ENCODE measurements at places on chromosomes 3 and 15.

GRCh38 chr3:196274585-196274984, 12.9 kb downstream of the PCYT1A start:
- no peak for DNase-seq

DNA sequence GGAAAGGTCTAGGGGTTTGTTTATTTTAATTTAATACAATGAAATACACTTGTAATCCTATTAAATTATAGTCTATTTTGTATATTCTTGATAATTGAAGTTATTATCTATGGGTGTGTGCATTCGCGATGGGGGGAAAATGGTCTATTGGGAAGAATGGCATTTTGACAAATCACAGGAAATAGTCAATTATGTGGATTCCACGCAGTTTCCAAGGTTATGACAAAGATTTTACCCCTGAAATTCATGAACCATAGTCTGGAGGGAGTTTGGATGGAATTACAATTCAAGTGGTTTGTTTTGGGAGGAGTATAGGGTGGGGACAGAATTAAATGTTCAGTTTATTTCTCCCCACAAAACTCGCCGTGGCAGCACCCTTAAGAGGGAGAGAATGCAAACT, 66.5 kb downstream of the RBMS3 start:
- no peak for DNase-seq

GRCh38 chr3:134798681-134799311, 3.7 kb downstream of the EPHB1 start:
- DNase-seq: no peak

- DNase-seq: peak; percentile 57
Measured at GRCh38 chr3:123757281-123757940, 126.7 kb downstream of the MYLK start.

DNA sequence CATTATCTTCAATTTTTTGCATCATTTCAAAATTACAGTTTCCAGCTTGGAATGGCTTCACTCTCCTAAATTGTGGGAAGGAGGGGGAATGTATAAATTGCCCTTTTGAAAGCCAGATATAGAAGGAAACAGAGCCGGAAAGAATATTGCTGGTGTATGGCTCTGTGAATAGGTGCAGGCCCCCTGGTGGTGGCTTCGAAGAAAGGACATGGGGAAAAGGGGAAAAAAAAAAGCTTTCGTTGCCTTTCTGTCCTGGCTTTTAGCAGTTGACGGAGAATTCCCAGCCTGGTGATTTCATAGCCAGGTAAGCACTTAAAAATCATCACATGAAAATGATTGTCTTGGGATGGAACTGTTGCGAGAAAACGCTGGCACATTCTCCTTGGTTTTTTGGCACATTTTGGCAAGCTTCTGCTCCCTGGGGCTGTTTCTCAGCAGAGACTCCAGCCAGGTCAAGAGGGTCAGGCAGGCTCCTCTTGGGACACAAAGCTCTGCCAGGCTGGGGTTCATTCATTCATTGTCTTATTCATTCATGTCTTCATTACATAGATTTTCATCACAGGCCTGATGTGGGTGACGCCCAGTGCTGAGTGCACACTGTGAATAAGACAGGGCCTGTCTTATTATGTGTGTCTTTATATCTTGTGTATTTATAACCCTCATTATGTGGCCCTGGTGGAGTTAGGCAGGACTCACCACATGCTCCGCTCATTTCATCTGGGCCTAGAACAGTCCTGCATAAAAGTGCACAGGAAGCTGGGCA, 300.0 kb upstream of the TPM1 start:
- DNase-seq: no peak

DNA sequence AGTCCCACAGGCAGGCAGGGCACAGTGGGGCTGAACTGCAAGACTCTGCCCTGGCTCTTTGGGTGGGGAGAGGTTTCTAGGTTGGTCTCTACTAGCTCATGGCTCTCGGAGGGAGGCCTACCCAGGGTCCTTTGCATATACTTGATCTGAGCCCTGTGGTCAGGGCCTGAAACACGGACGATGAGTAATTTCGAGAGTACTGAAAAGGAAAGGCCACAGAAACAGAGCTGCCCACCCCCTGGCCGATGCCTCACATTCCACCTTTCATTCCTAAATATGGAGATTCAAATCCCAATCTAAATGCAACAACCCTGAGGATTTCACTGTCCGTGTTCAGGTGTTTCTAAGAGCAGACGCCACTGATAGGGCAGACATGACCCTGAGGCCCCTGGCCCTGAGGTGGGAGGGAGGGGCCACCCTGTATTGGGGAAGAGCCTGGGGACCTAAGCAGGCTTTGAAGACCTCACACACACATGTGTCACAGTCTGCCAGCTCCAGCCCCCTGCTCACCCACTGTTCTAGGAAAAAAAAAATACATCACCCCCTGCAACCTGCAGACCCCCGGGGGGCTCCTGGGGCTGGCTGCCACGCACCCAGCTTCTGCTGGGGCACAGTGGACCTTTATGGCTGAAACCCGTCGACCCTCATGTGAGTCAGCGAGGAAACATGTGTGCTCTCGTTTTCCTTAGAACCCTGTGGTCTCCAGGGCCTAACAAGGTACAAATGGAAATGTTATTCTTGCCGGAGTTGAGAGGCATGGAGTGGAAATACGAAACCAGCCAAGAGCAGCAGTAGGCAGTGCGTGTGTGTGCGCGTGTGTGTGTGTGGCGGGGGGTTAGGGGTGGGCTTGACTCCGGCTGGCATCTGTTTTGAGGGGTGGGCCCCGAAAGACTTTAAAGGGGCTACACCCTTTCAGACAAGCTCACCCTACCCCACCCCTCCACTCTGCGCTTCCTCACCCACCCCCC, 112.7 kb downstream of the CHSY1 start:
- DNase-seq: no peak

- DNase-seq: no peak
Measured at GRCh38 chr15:75171408-75171807, 30.3 kb upstream of the C15orf39 start.

GRCh38 chr3:13264468-13264795, 155.7 kb downstream of the NUP210 start:
- peak; percentile 42 for DNase-seq

DNA sequence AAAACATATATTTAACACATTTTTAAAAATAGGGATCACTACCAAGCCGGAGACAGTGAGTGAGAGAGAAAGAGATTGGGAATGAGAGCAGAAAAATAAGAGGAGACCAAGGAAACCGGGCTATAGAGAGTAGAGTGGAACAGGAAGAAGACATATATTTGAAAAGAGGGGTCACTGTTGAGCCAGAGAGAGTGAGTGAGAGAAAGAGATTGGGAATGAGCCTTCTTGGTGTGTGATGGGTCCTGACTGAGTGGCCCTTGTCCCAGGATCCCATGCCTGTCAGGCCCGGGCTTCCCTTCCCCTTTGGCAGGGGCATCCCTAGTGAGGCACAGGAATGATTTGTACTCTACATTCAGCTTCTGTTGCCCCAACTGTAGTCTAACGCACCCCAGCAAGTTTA, 646.6 kb downstream of the NTRK3 start:
- no peak for DNase-seq

DNA sequence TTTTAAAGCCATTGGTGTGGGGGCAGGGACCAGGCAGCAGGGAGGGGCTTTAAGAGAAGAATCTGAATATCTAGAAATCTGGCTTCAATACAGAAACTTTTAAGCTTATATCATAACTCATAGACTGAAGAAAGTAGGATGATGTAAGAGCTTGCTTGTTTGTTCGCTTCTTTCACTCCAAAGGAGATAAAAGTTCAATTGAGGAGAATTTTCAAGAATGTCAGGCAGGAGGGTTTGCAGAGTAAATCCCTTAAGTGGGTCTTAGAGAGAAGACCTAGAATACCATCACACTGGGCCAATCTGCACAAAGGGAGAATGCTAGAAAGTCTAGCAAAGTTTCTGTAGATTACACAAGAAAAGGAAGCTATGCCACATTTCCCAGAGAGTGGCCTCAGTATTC, 4.1 kb upstream of the HLTF start:
- DNase-seq: no peak

GRCh38 chr3:13866041-13866965, 13.6 kb downstream of the WNT7A start:
- DNase-seq: no peak

Data from heart left ventricle (tissue), 16 donors.